Globus pallidus (tissue), 1 donor: ENCODE measurements at places on chromosomes 5 and 9.

- no peak for DNase-seq
These were observed 140.7 kb upstream of the GPR151 start for GRCh38 chr5:146656703-146657102.

DNA sequence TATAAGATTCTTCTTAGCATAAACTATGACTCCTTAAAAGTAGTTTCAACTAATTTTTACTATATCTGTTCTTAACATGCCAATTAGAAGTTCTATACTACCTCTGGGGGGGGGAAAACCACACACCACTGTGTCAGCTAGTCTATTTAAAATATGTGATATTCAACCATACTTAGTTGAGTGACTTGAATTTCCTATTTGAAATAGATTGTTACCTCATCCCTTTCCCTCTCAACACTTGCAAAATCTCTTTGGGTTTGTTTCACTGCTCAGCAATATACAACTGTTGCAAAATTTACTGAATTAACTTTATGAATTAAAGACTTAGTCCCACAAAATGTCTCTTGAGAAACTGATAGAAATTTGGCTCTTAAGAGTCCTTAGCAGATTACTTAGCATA, 151.1 kb upstream of the POU5F2 start:
- no peak for DNase-seq

- DNase-seq, result peak; percentile 92
These were observed 21.1 kb upstream of the CPEB4 start for GRCh38 chr5:173866858-173867679.

DNA sequence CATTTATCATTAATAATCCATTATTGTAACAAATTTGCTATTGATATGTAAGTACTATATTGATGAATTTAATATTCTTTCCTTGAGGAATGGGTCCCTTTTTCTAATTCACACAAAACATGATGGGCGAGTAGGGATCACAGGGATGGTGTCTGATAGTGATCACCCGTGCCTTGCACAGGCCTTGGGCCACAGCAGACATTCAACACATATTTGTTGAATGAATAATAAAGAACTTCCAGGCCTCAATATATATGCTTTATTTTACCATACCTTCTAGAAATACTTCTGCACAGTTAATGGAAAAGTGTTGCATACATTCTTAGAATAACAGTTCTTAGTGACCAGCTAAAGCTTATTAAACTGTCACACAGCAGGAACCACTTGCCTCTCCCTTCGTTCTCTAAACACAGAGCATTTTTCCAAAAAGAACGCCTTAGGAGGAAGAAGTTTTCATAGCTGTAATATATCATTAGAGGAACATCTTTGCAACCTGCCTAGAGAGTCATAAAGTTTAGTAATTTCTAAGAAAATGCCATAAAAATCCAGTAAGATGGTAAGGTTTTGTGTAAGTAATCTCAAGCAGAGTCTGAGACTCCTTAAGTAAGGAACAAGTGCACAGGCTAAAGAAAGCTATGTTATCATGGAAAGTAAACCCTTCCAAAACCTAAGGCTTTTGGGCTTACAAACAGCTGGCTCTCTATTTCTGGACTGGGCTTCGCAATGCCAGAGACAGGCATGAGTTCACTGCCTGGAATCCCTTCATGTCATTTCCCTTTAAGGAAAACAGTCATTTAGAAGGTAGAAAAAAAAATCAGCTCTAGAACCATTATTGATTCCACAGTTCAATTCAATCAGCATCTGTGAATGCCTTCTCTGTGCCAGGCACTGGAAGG, 17.7 kb downstream of the TTLL11 start:
- no peak for DNase-seq

DNA sequence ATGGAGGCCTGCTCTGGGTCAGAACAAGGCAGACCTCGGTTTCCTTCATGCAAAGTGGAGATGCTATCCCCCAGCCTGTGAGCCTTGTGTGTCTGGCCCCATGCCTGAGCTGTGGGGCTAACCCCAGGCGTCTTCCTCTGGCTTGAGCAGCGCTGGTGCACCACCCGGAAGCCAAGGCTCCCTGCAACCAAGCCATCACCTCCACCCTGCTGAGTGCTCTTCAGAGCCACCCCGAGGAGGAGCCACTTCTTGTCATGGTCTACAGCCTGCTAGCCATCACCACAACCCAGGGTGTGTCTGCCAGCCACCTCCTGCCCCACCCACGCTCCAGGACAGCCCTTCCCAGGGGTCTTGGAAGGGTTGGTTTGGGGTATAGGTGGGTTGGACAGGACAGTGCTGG, 16.2 kb downstream of the REXO4 start:
- no peak for DNase-seq

DNA sequence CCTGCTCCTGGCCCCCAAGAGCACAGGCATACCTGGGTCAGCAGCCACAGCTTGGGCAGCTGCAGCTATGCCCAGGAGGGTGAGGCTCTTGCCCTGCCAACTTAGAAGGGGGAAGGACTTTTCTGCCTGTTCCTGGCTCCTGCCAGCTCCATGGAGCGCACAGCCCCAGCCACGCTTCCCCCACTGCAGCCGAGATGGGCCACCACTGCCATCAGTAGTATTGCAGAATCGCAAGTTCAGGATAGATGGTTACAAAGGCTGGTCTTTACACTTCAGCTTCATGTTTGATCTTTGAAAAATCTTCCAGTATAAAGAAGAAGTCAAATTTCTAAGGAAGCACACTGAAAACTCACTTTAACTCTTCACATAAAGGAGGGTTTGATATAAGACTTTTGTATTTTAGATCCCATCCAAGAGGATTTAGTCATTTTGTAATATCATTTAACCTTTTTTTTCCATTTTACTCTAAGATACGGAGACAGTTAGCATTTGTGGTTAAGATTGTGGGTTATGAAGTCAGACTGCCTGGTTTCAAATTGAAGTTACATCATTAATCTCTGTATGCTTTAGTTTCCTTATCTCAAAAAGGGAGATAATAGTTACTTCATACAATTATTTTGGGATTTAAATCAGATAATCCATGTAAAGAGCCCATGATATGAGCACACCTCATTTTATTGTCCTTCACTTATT, 81.8 kb downstream of the NLN start:
- no peak for DNase-seq

DNA sequence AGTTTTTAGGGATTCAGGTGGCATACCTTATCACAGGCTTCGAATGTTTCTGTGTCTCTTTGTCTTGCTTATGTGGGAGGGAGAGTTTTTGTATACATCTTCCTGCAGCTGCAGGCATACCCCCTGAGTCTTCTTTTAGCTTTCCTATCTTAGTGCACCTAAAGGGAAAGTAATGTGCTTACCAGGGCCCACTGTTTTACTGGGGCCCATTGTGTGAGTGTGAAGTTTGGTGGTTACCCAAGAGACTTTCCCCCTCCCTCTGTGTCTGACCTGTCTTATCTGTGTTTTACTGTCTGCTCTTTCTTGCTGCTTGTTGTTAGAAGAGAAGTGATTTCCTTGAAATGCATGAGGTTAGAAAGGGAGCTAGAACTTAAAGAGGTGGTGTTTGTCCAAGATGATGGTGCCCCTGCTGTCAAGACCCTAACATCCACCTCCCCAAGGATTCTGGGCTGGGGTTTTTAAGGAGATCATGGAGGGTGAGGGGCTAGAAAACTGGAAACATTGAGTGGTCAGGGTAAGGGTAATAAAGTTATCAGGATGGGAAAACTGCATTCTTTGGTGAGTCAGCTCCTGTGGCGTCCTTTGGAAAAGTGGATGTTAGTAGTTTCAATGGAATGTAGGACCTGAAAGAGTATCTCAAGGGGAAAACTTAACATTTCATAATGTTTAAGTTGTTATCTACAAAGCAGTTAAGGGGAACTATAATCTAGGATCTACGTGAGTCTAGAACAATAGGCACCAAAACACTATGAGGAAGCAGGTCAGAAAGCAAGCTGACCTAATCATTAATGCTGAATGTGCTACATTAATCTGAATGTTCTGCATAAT, 583.5 kb upstream of the TUSC1 start:
- no peak for DNase-seq

GRCh38 chr9:4657426-4658159, 4.5 kb upstream of the PLPP6 start:
- no peak for DNase-seq
